ENCODE measurements at places on chromosomes 13 and 19. TPM values are rescaled to one million over a fixed set of nuclear protein-coding genes. Genes with fewer than 3 reads are reported as not detected.

The ZNF358 gene
- total RNA-seq, result 59.1 TPM

The ZNF383 gene
- total RNA-seq, result 4.0 TPM

The CYP2F1 gene
- total RNA-seq, result not detected

The ZNF571 gene
- total RNA-seq, result 2.4 TPM

The STOML3 gene
- total RNA-seq, result not detected

The ZNF850 gene
- total RNA-seq, result 10.3 TPM

The SIAH3 gene
- not detected for total RNA-seq

The MIER2 gene
- total RNA-seq, result 16.5 TPM

The RASL11A gene
- total RNA-seq, result 3.8 TPM

The LHB gene
- total RNA-seq, result not detected

The TLE6 gene
- total RNA-seq, result not detected

The PSG6 gene
- total RNA-seq, result not detected

The SIGLEC6 gene
- total RNA-seq, result not detected

The HSD17B14 gene
- not detected for total RNA-seq

The TPRX1 gene
- total RNA-seq, result not detected

The CGB7 gene
- total RNA-seq, result 1.5 TPM

The PRDX2 gene
- 124 TPM for total RNA-seq

All from LHCN-M2 (cell line).